ENCODE measurements at places on chromosomes 6 and 20.

DNA sequence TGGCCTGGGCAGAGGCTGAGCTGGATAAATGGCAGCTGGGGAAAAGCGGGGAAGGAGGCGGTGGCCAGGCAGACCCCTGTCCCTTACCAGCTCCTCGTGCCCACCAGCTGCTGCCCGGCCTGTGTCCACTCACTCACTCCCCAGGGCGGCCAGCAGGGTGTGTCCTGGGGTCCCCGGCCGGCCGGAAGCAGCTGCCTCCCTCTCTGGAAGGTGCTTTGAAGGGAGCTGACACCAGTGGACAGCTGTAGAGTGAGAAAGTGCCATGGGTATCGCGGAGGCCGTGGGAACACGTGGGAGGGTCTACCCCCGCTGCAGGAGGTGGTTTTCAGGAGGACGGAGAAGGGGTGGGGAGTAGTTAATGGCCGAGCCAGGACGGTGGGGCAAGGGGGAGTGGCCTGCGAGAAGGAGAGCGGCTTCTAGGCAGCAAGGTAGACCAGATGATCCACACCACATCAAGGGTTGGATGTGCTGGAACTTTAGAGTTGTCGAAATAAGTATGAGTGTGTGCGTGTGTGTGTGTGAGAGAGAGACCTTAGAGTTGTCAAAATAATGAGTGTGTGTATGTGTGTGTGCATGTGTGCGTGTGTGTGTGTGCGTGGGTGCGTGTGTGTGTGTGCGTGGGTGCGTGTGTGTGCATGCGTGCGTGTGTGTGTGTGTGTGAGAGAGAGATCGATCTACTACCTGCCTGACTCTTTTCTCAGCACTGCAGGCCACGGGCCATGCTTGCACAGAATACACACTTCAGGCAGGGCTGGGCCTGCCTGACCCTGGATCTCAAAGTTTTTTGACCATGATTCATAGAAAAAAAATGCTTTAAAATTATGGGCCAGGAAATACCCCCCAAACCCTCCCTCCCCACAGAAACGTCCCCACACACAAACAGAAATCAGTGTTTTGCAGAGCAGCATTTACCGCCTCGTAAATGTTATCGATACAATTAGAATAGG lies 43.9 kb downstream of the CDH4 start:
- no peak for DNase-seq

DNA sequence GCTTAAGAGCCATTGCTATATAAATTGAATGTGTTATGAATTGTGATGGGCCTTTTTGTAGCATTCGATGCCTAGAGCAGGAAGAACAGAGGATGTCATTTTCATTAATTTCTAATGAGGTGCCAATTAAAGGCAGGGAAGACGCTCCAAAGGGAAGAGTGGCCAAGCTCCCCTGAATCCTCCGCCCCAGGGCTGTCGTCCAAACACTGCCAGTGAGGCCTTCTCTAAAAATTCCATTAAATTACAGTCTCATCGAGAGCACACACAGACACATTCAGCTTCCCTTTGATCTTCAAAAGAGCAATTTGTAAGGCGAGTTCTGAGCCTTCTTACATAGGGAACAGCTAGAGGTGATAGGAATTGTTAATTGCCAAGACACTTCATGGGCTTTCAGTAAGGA lies 300.0 kb downstream of the ZFAND3 start:
- no peak for DNase-seq

DNA sequence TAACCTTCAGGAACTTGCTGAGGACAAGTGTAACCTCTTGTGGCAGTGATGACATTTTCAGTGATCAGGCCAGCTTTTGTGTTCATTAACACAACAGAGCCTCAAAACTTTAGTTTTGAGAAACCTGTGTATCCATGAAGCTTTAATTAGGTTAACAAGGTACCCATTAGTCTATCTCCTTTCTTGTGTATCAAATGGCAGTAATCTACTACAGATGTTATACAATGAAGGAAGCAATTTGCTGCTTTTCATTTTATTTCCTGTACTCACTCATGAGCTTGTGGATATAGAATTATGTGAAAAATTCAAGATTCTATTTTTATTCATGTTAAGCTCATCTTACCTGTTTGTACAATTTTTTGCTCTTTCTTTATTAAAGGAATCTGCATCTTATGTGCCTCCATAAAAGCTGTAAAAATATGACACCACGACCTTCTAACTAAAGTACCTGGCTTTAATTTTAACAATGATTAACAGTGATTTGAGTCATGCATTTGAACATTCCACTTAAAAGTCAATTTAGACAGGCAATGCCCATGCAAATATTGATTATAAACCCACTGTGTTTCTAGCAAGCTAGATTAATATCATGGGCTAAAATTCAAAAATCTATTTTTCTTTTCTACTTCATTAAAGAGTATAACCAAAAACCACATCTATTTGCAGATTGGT lies 897.3 kb downstream of the KIF16B start:
- no peak for DNase-seq

DNA sequence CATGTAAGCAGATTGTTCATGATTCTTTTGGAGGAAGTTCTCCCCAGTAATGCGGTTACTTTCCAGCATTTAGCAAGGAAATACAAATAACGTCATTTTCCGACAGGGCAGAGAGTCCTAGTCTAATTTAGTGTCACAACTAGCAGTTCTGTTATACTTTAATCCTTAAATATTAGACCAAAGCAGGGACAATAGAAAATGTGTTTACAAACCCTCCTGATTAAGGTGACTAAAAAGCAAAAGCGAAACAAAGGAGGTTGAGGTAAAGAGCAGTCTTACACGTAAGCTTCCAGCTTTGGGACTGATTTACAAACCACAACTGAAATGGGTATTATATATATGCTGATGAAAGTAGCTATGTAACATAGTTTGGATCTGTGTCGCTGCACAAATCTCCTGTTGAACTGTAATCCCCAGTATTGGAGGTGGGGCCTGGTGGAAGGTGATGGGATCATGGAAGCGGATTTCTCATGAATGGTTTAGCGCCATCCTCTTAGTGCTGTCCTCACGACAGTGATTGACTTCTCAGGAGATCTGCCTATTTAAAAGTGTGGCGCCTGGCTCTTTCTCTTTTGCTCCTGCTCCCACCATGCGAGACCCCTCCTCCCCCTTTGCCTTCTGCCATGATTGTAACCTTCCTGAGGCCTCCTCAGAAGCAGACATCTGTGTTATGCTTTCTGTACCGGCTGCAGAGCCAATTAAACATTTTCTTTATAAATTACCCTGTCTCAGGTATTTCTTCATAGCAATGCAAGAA lies 81.9 kb downstream of the PLCB1 start:
- DNase-seq = no peak

DNA sequence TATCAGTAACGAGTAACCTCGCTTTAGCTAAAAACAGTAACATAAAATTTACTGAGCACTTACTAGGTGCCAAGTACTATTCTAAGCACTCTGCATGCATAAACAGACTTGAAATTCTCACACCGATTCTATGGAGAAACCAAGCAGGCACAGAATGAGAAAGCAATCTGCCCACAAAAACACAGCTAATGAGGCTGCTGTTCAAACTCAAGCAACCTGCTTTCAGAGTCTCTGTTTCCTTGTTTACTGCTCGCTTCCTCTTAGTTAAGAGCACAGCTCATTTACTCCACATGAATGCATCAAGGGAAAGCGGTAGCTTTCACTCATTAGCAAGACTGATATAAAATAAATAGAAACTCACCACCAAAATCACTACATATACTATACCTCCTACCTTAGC lies 37.4 kb downstream of the PRKN start:
- no peak for DNase-seq

DNA sequence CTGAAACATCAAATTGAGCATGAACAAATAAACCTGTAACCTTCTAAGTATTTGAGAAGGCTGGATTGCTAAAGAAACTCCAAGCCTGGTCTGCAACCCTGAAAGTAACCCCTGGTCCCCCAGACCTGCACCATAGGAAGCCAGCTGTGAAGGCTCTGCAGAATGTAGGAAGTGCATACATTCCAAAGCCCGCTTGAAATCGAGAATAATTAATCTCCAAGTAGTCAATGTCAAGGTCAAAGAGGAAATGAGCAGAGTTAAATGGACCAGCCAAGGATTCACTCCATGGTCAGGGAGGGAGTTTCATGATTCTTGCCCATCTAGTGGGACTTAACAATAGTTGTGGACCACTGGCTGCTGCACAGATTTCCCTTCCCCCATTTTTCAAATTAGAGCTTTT lies 107.6 kb upstream of the RNF24 start:
- DNase-seq = no peak

DNA sequence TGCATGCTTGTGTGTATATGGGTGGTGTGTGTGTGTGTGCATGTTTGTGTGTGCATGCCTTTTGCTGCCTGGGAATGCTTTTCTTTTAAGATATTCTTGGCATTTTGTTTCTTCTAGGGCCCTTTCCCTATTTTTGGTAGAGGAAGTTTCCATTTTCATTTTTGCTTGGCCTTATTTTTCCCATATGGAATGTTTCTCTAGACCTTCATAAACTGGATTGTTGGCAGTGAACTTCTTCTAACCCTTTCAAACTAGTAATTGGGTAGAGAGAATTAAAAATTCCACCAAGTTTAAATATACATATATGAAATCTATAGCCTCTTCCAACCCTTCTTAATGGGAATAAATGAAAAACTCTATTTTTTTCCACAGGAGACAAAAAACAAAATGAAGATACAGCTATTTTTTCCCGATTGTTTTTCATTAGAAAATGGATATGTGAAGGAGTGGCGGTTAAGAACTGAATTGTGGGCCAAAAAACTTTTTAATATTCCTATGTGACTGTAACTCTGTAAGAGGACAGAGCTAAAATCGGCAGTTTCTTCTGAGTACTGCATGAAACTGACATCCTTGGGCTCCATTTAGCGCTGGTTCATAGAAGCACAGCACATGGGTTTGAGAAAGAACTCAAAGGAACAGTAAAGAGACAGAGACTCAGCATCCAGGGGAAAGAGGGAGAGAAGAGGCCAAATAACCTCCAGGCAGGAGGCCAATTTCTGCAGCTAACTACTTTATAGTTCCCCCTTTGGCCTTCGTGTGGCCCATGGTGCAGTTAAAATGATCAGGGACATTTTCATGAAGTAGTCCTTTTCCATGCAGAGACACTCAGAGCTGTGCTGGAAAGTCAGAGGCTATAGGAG lies 102.1 kb downstream of the TMEM170B start:
- DNase-seq = no peak

DNA sequence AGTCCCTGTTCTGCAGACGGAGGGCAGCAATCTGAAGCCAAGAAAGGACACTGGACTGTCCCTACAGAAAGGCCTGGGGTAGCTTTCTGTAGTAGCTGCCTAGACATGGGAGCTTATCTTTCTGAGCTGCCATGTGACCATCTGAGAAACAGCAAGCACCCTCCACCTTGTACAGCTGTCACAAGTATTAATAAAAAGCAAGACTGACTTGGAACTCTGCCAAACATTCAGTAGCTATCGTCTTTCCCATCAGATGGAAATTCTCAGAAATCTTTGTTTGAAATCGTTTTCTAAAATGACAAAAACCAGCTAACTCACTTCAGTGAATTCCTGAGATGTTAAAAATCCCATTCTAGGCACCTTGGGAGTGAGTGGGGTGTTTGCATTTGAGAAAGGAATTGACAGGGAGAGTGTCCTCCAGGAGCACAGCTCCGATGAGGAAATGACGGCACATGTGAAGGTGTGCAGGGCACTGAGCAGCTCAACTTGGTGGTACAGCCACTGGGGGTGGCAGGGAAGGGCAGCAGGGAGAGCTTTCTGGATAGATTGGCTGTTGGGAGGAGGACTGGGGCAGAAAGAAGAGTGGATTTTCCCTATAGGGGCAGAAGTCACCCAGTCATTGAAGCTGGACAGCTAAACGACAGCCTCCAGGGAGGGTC lies 24.5 kb downstream of the ACSS1 start:
- no peak for DNase-seq

DNA sequence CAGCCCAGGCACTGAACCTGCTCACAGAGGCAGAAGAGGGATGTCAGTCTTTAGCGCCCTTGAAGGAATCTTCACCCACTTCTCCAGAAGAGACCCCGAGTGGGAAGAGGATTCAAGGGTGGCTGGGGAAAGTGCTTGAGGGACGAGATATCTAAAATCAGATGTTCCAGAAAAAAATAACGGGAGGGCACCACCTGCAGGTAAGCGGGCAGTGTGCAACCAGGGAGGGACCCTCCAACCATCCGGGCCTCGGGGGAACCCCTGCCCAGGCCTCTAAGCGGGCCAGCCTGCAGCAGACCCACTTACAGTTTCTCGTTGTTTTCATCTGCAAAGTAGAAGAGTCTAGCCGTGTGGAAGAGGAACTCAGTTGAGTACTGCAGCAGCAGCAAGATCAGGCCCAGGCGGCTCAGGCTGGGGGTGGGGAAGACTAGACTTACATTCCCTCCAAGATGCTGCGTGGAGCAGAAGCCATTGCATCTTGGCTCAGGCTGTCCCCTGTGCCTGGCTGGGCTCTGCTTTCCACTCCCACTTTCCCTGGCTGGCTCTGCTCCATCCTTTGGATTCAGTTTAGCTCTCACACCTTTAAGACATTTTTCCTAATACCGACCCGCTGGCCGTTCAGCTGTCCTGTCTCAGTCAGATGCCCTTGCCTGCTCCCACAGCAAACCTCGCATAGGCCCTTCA lies 71.0 kb downstream of the TRAM2 start:
- DNase-seq = no peak

DNA sequence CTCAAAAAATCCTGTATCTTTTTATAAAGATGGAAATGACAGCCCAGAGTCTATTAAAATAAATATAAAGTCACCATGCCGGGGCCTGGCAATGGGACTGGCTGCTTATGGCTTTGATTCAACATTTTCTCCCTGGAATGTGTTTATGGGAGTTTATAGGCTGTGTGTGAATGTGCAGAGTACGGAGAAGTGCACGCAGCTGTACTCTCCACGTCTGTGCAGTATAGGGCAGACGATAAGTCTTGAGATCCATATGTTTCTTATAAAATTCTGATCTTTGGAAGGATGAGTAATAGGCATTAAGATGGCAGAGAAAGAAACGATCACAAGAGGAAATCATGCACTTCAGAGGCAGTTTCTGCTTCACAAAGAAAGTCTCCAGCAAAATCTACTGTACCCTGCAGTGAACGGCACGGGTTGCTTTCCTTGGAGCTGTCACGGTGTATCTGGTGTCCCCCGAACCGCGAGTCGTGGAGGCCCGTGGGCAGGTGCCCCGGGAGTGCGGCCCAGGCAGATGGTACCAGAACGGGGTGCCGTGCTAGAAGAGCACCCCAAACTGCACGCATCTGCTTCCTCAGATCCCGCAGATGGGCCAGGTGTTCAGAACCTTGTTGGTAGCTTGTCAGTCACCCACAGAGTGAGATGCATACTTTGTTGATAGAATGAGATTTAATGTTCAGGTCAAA lies 382.5 kb downstream of the TAF4 start:
- no peak for DNase-seq

DNA sequence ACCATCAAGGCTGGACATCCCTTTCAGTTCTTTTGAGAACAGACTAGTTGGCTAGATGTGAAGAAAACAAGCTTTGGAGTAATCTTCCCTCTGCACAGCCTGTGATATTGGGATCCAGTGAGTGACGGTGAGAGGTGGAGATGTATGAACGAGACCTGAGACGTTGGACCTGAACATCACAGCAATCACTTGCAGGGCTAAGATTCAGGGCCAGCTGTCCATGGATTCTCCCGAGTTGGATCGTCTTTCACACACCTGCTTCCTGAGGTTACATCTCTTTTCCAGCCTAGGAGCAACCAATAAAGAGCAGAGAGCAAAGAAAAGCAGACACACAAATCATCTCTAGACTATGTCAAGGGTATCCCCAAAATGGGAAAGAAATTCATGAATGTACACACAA lies 30.0 kb upstream of the TMEM14A start:
- no peak for DNase-seq

GRCh38 chr6:153994004-153994403 lies 45.0 kb upstream of the OPRM1 start:
- no peak for DNase-seq
